Fibroblast of the conjunctiva (primary cell): ENCODE measurements at places on chromosomes 4 and X.

DNA sequence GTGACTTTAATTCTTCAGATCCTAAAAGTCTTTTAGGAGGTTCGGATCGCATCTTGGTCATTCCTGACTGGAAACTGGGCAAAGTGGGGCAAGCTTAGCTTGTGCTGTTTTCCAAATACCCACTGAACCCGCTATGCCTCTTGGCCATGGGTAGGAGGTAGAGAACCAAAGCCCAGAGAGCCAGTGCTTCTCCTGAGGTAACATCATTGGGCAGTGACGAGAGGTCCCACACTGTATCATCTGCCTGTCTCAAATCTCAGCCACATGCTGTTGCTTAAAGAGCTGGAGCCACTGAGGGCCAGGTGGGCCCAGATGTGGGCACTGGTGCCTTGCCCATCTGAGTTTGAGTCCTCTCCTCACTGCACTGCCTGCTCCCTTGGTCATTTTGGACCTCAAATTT is 68.2 kb downstream of the SLC2A9 start:
- no peak for DNase-seq

DNA sequence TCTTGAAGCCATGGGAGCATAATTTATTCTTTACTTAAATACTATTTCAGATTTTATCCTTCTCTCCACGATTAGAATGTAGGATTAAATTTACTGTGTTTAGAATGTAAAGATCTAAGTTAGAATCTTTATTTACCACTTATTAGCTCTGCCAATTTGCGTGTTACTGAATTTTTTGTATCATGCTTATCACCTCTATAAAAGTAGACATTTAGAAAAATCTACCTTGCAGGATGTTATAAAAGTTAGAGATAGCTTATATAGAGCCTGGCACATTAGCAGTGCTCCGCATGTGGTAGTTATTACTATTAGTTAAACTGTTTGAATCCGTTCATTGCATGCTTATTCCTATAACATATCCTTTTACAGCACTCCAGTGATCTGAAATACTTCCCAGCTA is 97.9 kb downstream of the BANK1 start:
- DNase-seq: no peak

- no peak for DNase-seq
Measured at GRCh38 chr4:79757600-79757999, 315.4 kb downstream of the ANTXR2 start.

GRCh38 chr4:47784222-47784621 is 53.6 kb downstream of the CORIN start:
- DNase-seq: no peak

- no peak for DNase-seq
Measured at GRCh38 chr4:10765386-10765785, 80.8 kb upstream of the CLNK start.

DNA sequence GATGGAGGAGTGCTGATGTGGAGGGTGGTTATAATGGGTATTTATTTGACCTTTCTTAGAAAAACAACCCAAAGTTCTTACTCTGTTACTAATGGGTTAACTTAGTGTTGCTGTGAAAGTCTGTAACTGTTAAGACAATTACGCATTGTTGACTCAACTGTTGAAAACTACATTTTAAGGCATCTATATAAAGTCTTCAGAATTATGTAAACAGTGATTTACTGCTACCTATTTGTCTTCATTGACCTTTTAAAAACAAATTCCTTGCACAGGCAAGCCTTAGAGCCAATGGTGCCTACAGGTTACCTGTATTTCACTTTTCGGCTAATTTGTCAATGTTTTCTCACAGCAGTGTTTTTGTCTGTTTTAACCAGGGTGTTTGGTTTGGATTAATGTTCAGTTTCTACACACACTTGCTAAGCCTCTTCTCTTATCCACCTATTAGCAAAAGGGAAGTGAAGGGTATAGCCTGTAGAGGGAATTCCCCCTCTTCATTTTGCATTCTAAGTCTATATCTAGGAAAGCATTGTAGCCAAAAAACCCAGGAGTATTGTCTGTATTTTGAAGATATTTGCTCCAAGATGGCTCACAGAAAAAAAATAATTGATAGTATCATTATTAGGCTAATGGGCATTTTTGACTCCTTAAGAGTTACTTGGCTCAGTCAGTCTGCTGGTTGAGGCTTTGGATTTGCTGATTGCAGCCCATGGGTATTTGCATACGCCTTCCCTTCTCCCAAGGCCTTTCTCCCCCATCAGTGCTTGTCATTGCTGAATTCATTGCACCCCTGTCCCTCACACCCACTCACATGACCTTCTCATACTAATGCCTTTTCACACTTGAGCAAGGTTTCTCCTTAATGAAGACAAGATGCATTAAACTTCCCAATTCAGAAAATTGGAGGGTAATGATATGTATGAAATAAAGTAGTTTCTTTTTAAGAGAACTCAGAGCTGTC is 30.5 kb downstream of the AFF1 start:
- no peak for DNase-seq

- no peak for DNase-seq
Measured at GRCh38 chr4:98179951-98180350, 36.7 kb upstream of the STPG2 start.

DNA sequence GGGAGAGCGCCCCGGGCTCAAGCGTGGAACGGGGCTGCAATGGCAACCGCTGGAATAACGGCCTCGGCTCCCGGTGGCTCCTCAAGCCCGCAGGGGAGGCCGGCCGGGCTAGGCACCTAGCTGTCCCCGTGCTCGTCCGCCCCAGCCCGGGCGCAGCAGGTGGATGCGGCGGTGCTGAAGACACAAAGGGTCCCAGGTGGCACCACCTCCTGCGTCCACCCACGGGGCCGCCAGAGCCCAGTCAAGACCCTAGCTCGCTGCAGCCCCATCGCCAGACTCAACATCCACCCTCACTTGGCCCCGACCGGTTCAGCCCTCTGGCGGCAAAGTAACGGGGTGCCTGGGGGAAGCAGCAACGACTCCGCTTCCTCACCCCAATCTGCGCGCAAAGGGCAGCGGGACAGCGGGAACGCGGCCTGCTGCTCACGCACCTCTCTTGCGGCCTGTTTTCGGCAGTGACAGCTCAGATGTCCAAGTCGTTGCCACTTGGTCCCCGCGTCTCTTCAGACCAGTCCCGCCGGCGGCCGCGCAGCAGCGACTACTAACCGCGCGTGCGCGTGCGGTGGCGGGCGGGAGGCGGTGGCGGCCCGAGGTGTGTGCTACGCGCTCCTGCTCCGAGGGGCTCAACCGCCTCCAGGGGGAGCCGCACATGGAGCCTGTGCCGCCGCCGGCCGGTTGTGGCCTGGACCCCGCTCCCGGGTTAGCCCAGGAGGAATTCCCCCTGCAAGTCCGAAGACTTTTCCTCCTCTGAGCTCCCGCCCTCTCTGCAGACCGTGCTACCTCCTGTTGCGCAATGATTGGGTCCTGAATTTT is at the start of gene CLGN:
CLGN (minus strand) TSS at position 543 of the 813 bp plus-strand sequence. CDS start 14,570 bp downstream, outside the sequence.
- DNase-seq: peak; percentile 23

DNA sequence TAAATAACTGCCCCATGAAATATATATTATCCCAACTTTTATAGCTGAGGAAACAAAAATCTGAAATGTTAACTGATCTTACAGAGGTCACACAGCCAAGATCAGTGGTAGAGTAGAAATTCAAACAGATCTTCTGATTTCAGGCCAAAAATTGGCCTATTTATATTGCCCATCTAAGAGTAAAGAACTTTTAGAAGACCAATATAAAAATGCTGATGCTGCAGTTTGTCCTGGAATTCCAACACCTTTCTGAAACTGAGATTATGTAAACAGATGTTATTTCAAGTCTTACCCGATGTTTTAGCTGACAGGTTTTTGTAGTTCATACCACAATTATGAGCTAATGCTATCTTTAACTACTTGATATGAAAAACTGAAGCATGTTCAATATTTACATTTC is 51.1 kb downstream of the SPANXN3 start:
- no peak for DNase-seq

DNA sequence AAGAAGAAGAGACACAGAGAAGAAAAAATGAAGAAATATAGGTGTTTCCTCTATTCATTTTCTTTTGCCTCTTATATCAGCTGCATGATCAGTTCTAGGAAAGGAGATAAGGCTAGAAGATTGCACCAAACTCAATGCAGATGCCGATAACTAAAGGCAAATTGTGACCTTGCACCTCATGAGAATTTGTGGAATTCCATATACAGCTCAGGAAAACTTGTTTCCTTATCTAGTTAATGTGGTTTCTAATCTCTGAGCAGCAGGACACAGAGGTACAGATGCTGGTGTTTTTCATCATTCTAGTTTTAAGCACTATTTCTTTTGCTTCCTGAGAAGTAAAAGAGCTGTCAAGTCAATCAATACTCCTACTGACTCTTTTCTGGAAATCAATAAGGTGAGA is 104.6 kb upstream of the NWD2 start:
- DNase-seq: no peak

DNA sequence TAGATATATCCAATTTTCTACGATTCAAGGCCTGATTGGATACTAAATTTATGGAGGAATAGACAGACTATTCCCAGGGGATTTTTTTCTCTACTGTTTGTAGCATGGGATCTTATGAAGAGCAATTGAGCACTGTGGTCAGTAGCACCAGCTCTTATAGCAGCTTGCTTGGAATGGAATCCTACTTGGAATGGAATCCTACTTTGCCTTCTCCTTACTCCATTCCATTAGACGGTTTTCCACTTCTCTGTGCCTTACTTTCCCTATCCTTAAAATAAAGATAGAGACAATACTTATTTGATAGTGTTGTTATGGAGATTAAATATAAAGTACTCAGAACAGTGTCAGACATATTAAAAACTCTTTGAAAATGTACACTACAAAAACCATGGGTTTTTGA is 133.5 kb downstream of the BTC start:
- no peak for DNase-seq

- no peak for DNase-seq
Measured at GRCh38 chr4:134677209-134677814, 475.7 kb upstream of the PABPC4L start.

DNA sequence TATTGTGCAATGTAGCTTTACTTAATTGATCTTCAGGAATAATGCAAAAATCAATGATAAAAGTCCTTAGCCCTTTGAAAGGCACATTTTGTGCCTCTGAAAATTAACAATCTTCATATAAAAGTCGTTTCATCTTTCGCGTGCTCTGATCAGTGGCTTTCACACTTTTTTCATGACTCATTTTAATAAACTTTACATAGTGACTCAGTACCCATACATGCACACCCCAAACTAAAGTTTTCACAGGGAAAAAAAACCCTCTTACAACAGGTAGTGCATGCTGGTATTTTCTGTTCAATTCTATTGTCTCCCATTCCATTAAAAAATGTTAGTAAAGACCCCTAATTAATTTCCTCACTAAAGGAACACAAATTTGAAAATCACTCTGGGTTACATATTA is 21.5 kb downstream of the RWDD4 start:
- no peak for DNase-seq

- no peak for DNase-seq
Measured at GRCh38 chr4:6331018-6331417, 61.4 kb downstream of the WFS1 start.
